Femur (tissue), 1 donor: ENCODE measurements at places on chromosomes 2 and 18.
A peak's percentile ranks its signal among the peaks of the same experiment; 100 is the strongest.

DNA sequence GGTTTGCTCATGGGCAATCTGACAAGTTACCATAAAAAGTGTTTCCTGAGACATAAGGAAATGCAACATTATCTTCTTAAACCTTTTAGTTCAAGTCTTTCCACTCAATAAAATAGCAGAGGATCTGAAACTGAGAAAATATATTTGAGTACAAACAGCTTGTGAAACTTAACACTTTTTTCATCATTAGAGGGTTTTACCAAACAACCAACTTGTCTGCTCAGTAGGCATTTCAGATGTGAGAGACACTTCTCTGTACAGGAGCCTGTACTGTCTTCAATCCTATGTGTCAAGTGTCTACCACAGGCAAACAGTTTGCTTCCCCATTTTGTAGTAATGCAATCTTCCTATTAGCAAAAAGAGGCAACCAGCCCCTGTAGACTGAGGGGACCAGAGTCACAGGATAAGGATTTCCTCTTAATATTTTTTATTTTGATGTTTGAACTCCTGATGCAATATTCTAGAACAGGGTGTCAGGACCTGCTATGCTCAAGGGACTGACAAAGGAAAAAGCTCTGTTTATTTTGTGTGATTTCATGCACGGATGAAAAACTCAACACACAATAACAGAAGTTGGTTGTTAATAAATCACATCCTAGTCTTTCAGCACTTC lies 159.1 kb upstream of the LHCGR start:
- no peak for DNase-seq

GRCh38 chr2:25426326-25426725 lies 84.6 kb upstream of the DNMT3A start:
- DNase-seq, result no peak

DNA sequence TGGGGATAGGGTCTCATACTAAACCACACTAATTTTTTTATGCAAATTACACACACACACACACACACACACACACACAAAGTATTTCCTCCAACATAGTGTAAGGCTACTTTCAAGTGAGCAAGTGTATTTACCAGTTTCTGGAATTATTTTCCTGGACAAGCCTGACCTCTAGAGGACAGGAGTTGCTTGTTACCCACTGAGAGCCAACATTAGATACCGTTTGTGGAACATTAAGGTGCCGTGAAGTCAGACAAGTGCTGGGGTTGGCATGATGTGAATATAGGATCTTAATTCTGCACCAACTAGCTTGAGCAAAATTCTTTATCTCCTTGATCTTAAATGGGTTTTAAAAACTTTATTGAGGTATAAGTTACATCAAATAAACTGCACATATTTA lies 39.3 kb upstream of the SERPINB2 start:
- no peak for DNase-seq

DNA sequence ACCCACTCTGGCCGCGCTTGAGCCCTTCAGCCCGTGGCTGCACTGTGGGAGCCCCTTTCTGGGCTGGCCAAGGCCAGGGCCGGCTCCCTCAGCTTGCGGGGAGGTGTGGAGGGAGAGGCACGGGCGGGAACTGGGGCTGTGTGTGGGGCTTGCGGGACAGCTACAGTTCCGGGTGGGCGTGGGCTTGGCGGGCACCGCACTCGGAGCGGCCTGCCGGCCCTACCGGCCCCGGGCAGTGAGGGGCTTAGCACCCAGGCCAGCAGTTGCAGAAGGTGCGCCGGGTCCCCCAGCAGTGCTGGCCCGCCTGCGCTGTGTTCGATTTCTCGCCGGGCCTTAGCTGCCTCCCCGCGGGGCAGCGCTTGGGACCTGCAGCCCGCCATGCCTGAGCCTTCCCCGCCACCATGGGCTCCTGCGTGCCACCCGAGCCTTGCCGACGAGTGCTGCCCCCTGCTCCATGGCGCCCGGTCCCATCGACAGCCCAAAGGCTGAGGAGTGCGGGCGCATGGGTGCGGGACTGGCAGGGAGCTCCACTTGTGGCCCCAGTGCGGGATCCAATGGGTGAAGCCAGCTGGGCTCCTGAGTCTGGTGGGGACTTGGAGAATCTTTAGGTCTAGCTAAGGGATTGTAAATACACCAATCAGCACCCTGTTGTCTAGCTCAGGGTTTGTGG lies 173.7 kb upstream of the FIGN start:
- no peak for DNase-seq

GRCh38 chr18:27582760-27583412 lies 397.8 kb upstream of the CHST9 start:
- no peak for DNase-seq

DNA sequence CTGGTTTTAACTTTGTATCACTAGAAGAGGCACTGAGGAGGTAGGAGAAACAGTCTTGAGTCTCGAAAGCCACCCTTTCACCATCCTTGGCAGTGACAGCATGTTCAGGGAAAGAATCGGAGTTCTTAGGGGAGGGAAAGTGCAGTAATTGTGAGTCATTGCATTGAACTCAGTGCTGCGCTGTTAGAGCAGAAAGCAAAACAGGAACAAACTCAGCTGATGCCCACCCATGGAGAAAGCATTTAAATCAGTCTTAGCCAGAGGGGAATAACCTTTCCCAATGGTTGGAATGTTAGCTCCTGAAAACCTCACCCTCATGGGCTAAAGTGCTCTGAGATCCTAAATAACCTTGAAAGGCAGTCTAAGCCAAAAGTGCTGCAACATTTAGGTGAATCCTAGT lies 845.6 kb upstream of the CNTNAP5 start:
- DNase-seq, result no peak

- DNase-seq, result no peak
These were observed 138.3 kb downstream of the DDX1 start for GRCh38 chr2:15729709-15730544.

GRCh38 chr2:196685792-196686191 lies 46.3 kb downstream of the CCDC150 start:
- DNase-seq, result no peak

- DNase-seq, result no peak
These were observed 156.2 kb downstream of the CCDC148 start for GRCh38 chr2:158300394-158300793.

- DNase-seq, result peak; percentile 38
These were observed 426.9 kb downstream of the CDH2 start for GRCh38 chr18:27750014-27750413.

DNA sequence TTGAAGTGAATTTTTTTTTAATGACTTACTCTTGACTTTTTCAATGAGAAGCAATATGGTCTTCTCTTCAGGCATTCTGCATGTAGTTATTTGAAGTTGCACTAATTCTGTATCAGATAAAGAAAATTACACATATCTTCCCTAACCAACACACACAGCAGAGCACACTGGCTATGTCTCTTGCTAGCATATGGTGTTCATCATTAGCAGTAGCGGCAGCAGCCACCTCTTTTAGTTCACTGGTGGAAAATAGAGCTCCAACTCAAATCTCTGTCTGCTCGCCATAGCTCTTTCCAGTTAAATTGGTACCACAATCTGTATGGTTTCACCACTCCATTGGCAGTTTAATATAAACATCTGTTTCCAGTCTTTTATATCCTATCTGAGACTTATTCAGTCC lies 278.1 kb upstream of the ZEB2 start:
- no peak for DNase-seq

- DNase-seq, result no peak
These were observed 65.3 kb upstream of the CCDC85A start for GRCh38 chr2:56118474-56118873.

DNA sequence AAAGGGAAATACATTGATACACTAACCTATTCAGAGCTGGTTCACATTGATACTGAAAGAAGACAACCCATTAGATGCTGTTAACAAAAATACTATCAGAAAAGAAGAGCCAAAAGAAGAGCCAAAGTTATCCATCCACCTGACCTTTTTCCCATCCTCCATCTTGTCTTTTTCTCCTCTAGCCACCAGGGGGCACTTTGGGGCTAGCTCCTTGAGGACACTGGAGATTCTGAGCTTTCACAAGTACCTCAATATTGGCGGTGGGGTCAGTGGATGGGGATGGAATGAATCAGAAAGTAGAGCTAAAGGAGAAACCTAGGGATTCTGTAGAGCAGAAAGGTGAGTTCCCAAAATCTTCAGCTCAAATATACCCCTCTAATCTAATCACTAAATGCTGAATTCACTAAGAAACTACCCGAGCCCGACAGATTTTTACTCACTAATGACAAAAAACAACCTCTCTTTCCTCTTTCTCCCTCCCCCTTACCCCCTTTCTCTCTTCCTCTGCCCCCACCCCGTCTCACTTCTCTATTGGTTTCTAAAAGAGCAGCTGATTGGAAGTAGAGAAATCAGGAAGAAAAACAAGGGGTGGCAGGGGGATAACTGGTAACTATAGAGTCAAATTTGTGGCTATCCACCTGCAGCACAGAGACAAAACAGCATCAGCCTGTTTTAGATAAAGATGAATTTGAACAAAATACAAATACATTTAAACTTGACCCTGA lies 203.3 kb downstream of the TCF4 start:
- no peak for DNase-seq

GRCh38 chr18:49650426-49650891 lies 88.6 kb downstream of the LIPG start:
- DNase-seq, result no peak
